ENCODE measurements at places on chromosomes 6 and 20. TPM values are rescaled to one million over a fixed set of nuclear protein-coding genes. Genes with fewer than 3 reads are reported as not detected.

The SYCP2L gene
- total RNA-seq, result 0.36 TPM

The MICB gene
- total RNA-seq, result 14.3 TPM

The TSHZ2 gene
- total RNA-seq, result 26.1 TPM

The SIRPB1 gene
- total RNA-seq, result 8.6 TPM

The CHMP4B gene
- total RNA-seq, result 49.3 TPM

The FAM209B gene
- total RNA-seq, result 3.1 TPM

The KIF25 gene
- total RNA-seq, result not detected

The SMOC2 gene
- not detected for total RNA-seq

The IRF4 gene
- 16.9 TPM for total RNA-seq

The PFDN6 gene
- total RNA-seq, result 9.7 TPM

The RSPO3 gene
- total RNA-seq, result not detected

The ZNF831 gene
- 24.9 TPM for total RNA-seq

The RBM24 gene
- total RNA-seq, result 0.39 TPM

The SLC29A1 gene
- 0.67 TPM for total RNA-seq

The ZSCAN23 gene
- 0.19 TPM for total RNA-seq

The C6orf15 gene
- not detected for total RNA-seq

The IL22RA2 gene
- not detected for total RNA-seq

The MRPS18B gene
- 15.5 TPM for total RNA-seq

The CST2 gene
- total RNA-seq, result not detected

The HLA-DMB gene
- total RNA-seq, result 6.0 TPM

The C20orf144 gene
- 0.17 TPM for total RNA-seq

The FAM162B gene
- not detected for total RNA-seq

The TENT5A gene
- 6.7 TPM for total RNA-seq

The ADGB gene
- total RNA-seq, result not detected

The SLC22A2 gene
- not detected for total RNA-seq

The MAFB gene
- total RNA-seq, result 3.7 TPM

The IPCEF1 gene
- total RNA-seq, result 96.8 TPM

The C6orf89 gene
- total RNA-seq, result 24.0 TPM

The FNDC1 gene
- total RNA-seq, result not detected

The PRL gene
- not detected for total RNA-seq

The TSPO2 gene
- not detected for total RNA-seq

The GHRH gene
- total RNA-seq, result not detected

The CST1 gene
- total RNA-seq, result not detected

The CHRNA4 gene
- not detected for total RNA-seq

The C6orf118 gene
- total RNA-seq, result not detected

The EDN1 gene
- total RNA-seq, result 1.1 TPM

The CAP2 gene
- total RNA-seq, result not detected

The LTA gene
- total RNA-seq, result 15.4 TPM

The SOBP gene
- 0.05 TPM for total RNA-seq

The FILIP1 gene
- total RNA-seq, result not detected

The FKBP5 gene
- 75.9 TPM for total RNA-seq

The SIM1 gene
- total RNA-seq, result not detected

The SYNGAP1 gene
- total RNA-seq, result 63.8 TPM

The RFX6 gene
- total RNA-seq, result not detected

The HCK gene
- 1.0 TPM for total RNA-seq

The OLIG3 gene
- total RNA-seq, result not detected

The CYB5R4 gene
- total RNA-seq, result 15.5 TPM

The SLC2A10 gene
- not detected for total RNA-seq

The PROKR2 gene
- not detected for total RNA-seq

The LHFPL5 gene
- total RNA-seq, result not detected

The AVP gene
- 0.56 TPM for total RNA-seq

The PRIM2 gene
- 8.9 TPM for total RNA-seq

The ANKRD66 gene
- total RNA-seq, result not detected

The TRIM15 gene
- total RNA-seq, result not detected

The DUSP15 gene
- not detected for total RNA-seq

Data from CD4-positive, alpha-beta T cell (primary cell).